ENCODE measurements at places on chromosomes 5 and 9. TPM values are rescaled to one million over a fixed set of nuclear protein-coding genes. Genes with fewer than 3 reads are reported as not detected.

Gene CD14
- total RNA-seq, result 1.3 TPM

Gene ADRB2
- 2.3 TPM for total RNA-seq

Gene WNT8A
- not detected for total RNA-seq

Gene MYMK
- total RNA-seq, result not detected

Gene EIF4E1B
- total RNA-seq, result not detected

Gene ARHGEF37
- total RNA-seq, result 0.44 TPM

Gene PCDHB3
- total RNA-seq, result 0.29 TPM

Gene LRRC26
- not detected for total RNA-seq

Gene TSSK1B
- 0.57 TPM for total RNA-seq

Gene TMEM174
- not detected for total RNA-seq

Gene MAMDC2
- total RNA-seq, result 1.8 TPM

Gene OLFM1
- total RNA-seq, result 0.44 TPM

Gene PCDHA2
- under 0.01 TPM for total RNA-seq

Gene PTGER4
- 13.0 TPM for total RNA-seq

Gene LTC4S
- total RNA-seq, result 0.88 TPM
